ENCODE measurements at places on chromosomes 13 and 19. TPM values are rescaled to one million over a fixed set of nuclear protein-coding genes. Genes with fewer than 3 reads are reported as not detected.

Gene DAPK3
- 158 TPM for total RNA-seq

Gene SPIB
- total RNA-seq, result not detected

Gene MZT1
- total RNA-seq, result 11.8 TPM

Gene RXFP2
- total RNA-seq, result not detected

Gene PALM3
- not detected for total RNA-seq

Gene FGF9
- not detected for total RNA-seq

Gene MIA
- total RNA-seq, result 1.1 TPM

Gene MTUS2
- total RNA-seq, result not detected

Gene SGCG
- total RNA-seq, result 0.16 TPM

Gene PRSS57
- total RNA-seq, result not detected

Gene SSC5D
- 0.31 TPM for total RNA-seq

Gene STOML3
- total RNA-seq, result not detected

Gene CEACAM7
- total RNA-seq, result not detected

Gene RNF225
- not detected for total RNA-seq

Gene TMEM190
- not detected for total RNA-seq

Gene LGI4
- total RNA-seq, result not detected

Gene LSM7
- 82.6 TPM for total RNA-seq

Gene CEACAM6
- total RNA-seq, result not detected

Gene ZNRF4
- not detected for total RNA-seq

Gene ZNF177
- 0.32 TPM for total RNA-seq

Gene SMIM44
- not detected for total RNA-seq

Gene POLRMT
- total RNA-seq, result 19.3 TPM

Gene ZNF304
- 6.0 TPM for total RNA-seq

Gene ZNF256
- 4.0 TPM for total RNA-seq

Gene SPTBN4
- 0.06 TPM for total RNA-seq

Gene KCNRG
- total RNA-seq, result 4.9 TPM

Gene PABPC3
- under 0.01 TPM for total RNA-seq

Gene LGALS14
- total RNA-seq, result not detected

Gene PCSK4
- 0.32 TPM for total RNA-seq

Gene CD37
- total RNA-seq, result not detected

Gene CAMSAP3
- 0.19 TPM for total RNA-seq

Gene COX6B2
- not detected for total RNA-seq

Gene KIR3DL1
- not detected for total RNA-seq

Gene CDC42EP5
- 53.5 TPM for total RNA-seq

Gene WDR87
- not detected for total RNA-seq

Gene KIR3DL2
- not detected for total RNA-seq

Gene TNFSF9
- total RNA-seq, result 0.69 TPM

Gene AKAP8L
- 37.1 TPM for total RNA-seq

Gene CGB8
- total RNA-seq, result not detected

Gene ZNF558
- 3.2 TPM for total RNA-seq

Gene IRGC
- total RNA-seq, result not detected

Gene ZNF254
- total RNA-seq, result 7.6 TPM

Gene SELENOV
- total RNA-seq, result not detected

Gene FEM1A
- total RNA-seq, result 15.5 TPM

Gene ZNF382
- 8.1 TPM for total RNA-seq

Gene PGLYRP1
- total RNA-seq, result not detected

Gene N4BP2L1
- 8.3 TPM for total RNA-seq

Gene CEBPA
- under 0.01 TPM for total RNA-seq

Gene SIAH3
- not detected for total RNA-seq

Gene SH2D3A
- 0.32 TPM for total RNA-seq

Gene BORA
- 5.0 TPM for total RNA-seq

Gene KIR2DL4
- total RNA-seq, result not detected

Gene SLC25A23
- total RNA-seq, result 8.9 TPM

Gene KCNJ14
- under 0.01 TPM for total RNA-seq

Gene NCR1
- total RNA-seq, result not detected

Gene C5AR2
- total RNA-seq, result not detected

Gene HCN2
- total RNA-seq, result 0.32 TPM

Gene NXNL1
- total RNA-seq, result not detected

Gene PRTN3
- total RNA-seq, result not detected
